ENCODE measurements at places on chromosomes 11 and 22.

DNA sequence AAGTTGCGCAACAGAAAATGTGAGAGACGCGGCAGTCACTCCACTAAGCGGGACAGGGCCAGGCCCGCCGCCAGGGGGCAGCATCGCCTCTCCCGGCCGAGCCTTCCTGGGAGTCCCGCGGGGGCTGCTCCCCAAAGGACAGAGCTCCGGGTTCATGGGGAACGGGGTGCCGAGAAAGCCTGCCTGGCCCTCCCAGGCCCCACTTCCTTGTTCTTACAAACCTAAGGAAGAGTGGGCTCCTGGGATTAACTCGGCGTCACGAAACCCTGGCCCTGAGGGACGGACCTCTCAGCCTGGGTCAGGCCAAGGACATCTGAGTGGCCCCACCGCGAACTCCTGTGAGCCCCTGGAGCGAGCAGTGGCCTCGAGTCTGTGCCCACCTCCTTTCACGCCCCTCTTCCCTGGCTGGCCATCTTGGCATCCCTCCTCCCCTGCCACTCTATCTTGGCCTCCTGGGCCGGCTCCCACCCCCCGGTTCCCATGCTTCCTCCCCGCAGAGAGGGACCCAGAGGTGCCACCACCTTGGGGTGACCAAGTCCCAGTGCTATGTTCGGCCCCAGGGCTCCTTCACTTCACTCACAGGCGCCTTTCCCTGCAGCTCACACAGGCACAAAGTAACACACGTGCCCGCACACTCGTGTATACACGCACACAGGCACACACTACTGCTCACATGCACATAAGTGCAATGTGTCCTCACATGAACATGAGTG, 99.9 kb upstream of the FGF3 start:
- DNase-seq: peak; percentile 76

DNA sequence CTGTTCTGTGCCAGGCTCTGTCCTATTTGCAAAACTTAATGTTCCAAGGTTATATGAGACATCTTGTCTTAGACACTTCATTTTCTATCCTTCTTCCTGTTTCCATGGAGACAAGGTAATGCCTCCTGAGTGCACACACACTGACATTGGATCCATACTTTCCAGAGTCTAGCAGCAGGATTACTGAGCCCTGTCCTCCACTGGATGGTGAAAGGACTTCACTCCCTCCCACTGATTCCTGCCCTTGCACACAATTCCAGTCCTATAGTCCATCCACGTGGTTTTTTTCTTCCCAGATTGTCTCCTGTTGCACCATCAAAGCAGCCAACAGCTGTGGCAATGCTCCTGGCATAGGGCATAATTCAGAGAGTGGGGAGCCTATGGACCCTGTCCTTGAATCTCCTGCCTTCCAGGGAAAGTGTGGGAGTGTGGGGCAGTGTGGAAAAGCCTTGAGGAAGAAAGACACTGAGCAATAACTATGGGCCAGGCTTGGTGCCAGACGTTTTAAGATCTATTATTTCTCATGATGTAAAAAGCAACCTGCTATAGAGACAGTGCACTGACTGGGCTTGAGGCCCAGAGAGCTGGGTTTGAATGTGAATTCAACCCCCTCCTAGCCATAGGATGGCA, 31.3 kb downstream of the SERPINH1 start:
- no peak for DNase-seq

- DNase-seq: no peak
Measured at GRCh38 chr11:47280099-47280498, 10.2 kb downstream of the MADD start.

GRCh38 chr11:88770475-88771079, 295.2 kb downstream of the GRM5 start:
- DNase-seq: no peak

DNA sequence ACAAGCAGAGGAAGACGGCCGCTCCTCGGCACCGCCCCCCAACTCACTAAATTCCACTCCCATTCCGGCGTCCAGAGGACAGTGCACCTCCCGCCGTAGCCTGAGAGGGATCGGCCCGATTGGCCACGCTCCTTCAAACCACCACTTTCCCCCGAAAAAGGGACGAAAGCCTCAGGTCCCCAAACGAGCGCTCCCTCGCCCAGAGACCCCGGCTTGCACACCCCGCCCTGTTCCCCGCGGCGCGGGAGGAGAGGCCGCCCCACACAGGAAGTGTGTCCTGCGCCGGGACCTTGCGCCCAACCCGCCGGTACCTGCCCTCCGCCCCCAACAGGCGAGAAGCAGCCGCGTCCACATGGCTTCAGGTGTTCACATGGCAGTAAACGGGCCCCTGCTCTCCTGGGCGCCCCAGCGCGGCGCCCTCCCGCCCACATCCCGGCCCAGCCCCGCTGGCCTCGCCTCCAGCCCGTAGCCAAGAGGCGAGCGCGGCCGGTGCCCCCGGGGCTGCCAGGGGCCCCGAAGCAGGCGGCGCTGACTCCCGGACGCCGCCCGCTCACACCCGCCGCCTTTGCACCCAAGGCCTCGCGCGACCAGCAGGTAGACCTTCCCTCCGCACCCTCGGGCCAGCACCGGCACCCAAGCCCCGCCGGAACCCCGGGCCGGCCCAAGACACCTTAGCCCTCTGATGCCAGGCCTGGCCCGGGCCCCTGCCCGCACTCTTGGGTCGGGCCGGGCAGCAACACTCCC, 849 bp downstream of the TCF20 start:
- DNase-seq: peak; percentile 46
